ENCODE measurements at places on chromosomes 3 and 15. TPM values are rescaled to one million over a fixed set of nuclear protein-coding genes. Genes with fewer than 3 reads are reported as not detected.

- H3K36me3 ChIP-seq, result peaks cover 2% of the 10 kb centered on the region
- DNase-seq, result no peak
- H3K27ac ChIP-seq, result peak overlapping the region; percentile 9
Measured at GRCh38 chr3:172476347-172476746, 28.1 kb upstream of the GHSR start.

Gene UACA
- total RNA-seq, result 0.61 TPM

- H3K4me3 ChIP-seq, result no peak overlapping the region
- H3K36me3 ChIP-seq, result peaks cover 14% of the 10 kb centered on the region
- H3K27me3 ChIP-seq, result no peaks in the 10 kb centered on the region
- H3K4me1 ChIP-seq, result peaks cover 3% of the 10 kb centered on the region
Measured at GRCh38 chr15:41106947-41107346, 9.1 kb downstream of the INO80 start.

- H3K27me3 ChIP-seq, result peaks cover 3% of the 10 kb centered on the region
- no peak for DNase-seq
- H3K36me3 ChIP-seq, result no peaks in the 10 kb centered on the region
- H3K4me3 ChIP-seq, result no peak overlapping the region
- no peaks in the 10 kb centered on the region for H3K4me1 ChIP-seq
Measured at GRCh38 chr15:100941536-100941935, 22.4 kb downstream of the LRRK1 start.

Gene P4HTM
- 50.6 TPM for total RNA-seq

Gene PLOD2
- total RNA-seq, result 1.2 TPM

- H3K27ac ChIP-seq, result no peak overlapping the region
- DNase-seq, result no peak
- no peaks in the 10 kb centered on the region for H3K27me3 ChIP-seq
- H3K4me1 ChIP-seq, result peaks cover 9% of the 10 kb centered on the region
- peaks cover 1% of the 10 kb centered on the region for H3K36me3 ChIP-seq
Measured at GRCh38 chr15:99328106-99329072, 77.1 kb downstream of the LRRC28 start.

Gene KCNAB1
- total RNA-seq, result not detected

Gene WNT7A
- not detected for total RNA-seq

DNA sequence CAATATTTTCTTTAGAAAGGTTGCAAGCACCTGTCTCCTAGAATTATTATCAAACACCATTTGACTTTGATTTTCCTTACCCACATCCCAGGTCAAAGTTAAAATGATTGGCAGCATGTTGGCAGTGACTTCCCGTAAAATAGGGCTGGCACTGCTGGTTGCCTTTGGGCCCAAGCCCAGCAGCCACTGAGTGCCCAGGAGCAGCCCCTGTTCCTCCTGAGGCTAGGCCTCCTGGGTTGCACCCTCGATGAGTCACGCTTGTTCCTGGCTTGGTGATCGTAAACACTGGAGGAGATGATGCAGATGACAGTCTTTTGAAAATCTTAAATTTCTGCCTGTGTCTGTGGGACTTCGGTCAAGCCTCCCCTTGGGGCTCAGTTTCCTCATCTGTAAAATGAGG is 290.0 kb downstream of the TLE3 start:
- H3K27ac ChIP-seq, result no peak overlapping the region
- H3K4me3 ChIP-seq, result no peak overlapping the region
- H3K27me3 ChIP-seq, result peaks cover 13% of the 10 kb centered on the region
- peaks cover 18% of the 10 kb centered on the region for H3K4me1 ChIP-seq
- H3K36me3 ChIP-seq, result no peaks in the 10 kb centered on the region

Gene RPL4
- total RNA-seq, result 2,722 TPM

DNA sequence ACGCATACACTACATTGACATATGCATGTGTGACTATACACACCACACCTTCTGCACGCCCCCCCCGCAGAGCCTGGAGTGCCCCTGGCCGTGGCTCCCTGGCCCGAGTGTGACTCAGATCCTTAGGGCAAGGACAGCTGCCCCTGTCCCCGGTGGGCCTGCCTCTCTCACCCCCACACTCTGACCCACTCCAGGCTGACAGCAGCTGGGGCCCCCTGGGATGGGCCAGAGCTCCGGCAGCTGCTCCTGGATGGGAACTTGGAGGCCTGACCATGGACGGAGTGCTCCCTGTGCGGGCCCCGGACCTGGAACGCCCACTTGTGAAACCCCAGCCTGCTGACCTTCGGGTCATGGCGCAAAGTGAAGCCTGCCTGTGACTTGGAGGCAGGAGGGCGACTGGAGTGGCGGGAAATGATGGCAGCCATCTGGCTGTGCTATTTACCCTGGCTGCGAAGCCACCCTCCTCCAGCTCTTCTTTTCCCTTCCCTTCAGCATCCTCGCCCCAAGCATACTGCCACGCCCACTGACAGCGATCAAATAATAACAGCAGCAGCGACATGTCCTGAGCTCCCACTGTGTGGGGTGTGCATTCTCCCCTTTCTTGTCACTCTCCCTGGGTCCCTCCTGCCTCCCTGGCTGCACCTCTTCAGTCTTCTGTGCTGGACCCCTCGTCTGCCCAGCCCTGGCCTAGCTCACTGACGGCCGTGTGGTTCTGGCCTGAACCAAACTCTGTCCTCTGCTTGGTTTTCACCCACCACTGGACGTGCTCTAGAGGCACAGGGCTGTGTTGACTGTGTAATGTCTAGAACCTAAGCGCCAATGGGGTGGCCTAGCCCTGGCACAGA is 90.7 kb upstream of the MEF2A start:
- no peak overlapping the region for H3K27ac ChIP-seq
- no peaks in the 10 kb centered on the region for H3K36me3 ChIP-seq
- H3K27me3 ChIP-seq, result peaks cover 18% of the 10 kb centered on the region
- no peak overlapping the region for H3K4me3 ChIP-seq
- DNase-seq, result no peak

Gene GANC
- 22.7 TPM for total RNA-seq

Gene ADGRG7
- not detected for total RNA-seq

DNA sequence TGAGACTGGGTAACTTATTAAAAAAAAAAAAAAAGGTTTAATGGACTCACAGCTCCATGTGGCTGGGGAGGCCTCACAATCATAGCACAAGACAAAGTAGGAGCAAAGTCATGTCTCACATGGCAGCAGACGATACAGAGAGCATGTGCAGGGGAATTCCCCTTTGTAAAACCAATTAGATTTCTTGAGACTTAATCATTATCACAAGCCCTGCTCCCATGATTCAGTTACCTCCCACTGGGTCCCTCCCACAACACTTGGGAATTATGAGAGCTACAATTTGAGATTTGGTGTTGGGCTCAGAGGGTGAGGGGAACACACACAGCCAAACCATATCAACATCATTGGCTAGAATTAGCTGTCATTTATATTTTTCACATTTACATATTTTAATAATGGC is 221.0 kb downstream of the RSRC1 start:
- no peaks in the 10 kb centered on the region for H3K4me1 ChIP-seq
- no peak for DNase-seq
- peaks cover 10% of the 10 kb centered on the region for H3K36me3 ChIP-seq
- no peaks in the 10 kb centered on the region for H3K27me3 ChIP-seq
- no peak overlapping the region for H3K4me3 ChIP-seq

DNA sequence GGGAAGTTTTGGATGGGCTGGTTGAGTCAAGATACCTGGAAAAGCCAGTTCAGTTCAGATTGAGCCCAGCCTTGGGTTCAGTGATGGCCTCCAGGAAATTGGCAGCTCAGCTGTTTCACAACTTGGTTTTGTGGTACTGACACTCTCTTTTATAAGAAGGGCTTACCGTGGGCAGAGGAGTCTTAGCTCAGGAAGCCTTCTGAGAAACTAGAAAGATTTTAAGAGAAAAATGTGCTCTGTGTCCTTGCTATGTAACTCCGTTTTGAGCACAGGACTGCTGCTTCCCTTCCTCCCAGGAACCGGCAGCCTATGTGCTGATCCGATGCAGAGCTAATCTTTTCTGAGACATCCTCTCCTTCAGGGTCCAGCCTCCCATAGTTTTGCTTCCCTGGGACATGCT is 46.6 kb upstream of the RASGRP1 start:
- peaks cover 8% of the 10 kb centered on the region for H3K36me3 ChIP-seq
- H3K27ac ChIP-seq, result peak overlapping the region; percentile 93
- H3K4me3 ChIP-seq, result peak overlapping the region; percentile 53
- peak; percentile 86 for DNase-seq
- no peaks in the 10 kb centered on the region for H3K27me3 ChIP-seq

GRCh38 chr3:77468626-77469020 is 428.7 kb downstream of the ROBO2 start:
- no peaks in the 10 kb centered on the region for H3K36me3 ChIP-seq
- H3K4me3 ChIP-seq, result no peak overlapping the region
- H3K4me1 ChIP-seq, result no peaks in the 10 kb centered on the region
- no peaks in the 10 kb centered on the region for H3K27me3 ChIP-seq
- DNase-seq, result no peak

GRCh38 chr3:9916346-9916733 is 558 bp upstream of the IL17RC start:
- H3K27me3 ChIP-seq, result peaks cover 13% of the 10 kb centered on the region
- H3K4me3 ChIP-seq, result peak overlapping the region; percentile 36
- H3K36me3 ChIP-seq, result no peaks in the 10 kb centered on the region
- peaks cover 22% of the 10 kb centered on the region for H3K4me1 ChIP-seq
- no peak overlapping the region for H3K27ac ChIP-seq

Gene GOLGA8R
- total RNA-seq, result 15.9 TPM

Gene CKMT1A
- total RNA-seq, result not detected

DNA sequence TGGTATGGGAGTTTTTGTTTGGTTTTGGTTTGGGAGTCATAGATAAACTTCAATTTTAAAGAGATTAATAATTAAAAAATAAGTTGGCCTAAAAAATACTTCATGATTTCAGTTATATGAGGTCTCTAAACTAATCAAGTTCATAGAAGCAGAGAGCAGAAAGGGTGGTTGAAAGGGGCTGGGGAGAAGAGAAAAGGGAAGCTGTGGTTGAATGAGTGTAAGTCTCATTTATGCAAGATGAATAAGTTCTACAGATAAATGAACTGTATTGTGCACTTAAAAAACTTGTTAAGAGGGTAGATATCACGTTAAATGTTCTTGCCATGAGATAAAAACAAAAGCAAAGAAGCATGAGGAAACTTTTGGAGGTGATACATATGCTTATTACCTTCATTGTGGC is 188.7 kb downstream of the NSUN3 start:
- no peak for DNase-seq
- H3K27ac ChIP-seq, result no peak overlapping the region
- no peak overlapping the region for H3K4me3 ChIP-seq
- peaks cover 18% of the 10 kb centered on the region for H3K27me3 ChIP-seq

GRCh38 chr3:171841620-171842000 is 1.5 kb upstream of the TMEM212 start:
- peaks cover 10% of the 10 kb centered on the region for H3K4me1 ChIP-seq
- peaks cover 21% of the 10 kb centered on the region for H3K27me3 ChIP-seq
- DNase-seq, result no peak
- no peak overlapping the region for H3K4me3 ChIP-seq
- peaks cover 4% of the 10 kb centered on the region for H3K36me3 ChIP-seq

GRCh38 chr3:56591262-56591661 is 34.3 kb downstream of the CCDC66 start:
- peaks cover 20% of the 10 kb centered on the region for H3K36me3 ChIP-seq
- no peaks in the 10 kb centered on the region for H3K27me3 ChIP-seq
- no peak overlapping the region for H3K27ac ChIP-seq
- no peak for DNase-seq
- peaks cover 15% of the 10 kb centered on the region for H3K4me1 ChIP-seq

- peak overlapping the region; percentile 42 for H3K27ac ChIP-seq
- peaks cover 35% of the 10 kb centered on the region for H3K4me1 ChIP-seq
- no peak overlapping the region for H3K4me3 ChIP-seq
- no peaks in the 10 kb centered on the region for H3K36me3 ChIP-seq
Measured at GRCh38 chr15:88918738-88919137, 5.6 kb upstream of the MFGE8 start.

DNA sequence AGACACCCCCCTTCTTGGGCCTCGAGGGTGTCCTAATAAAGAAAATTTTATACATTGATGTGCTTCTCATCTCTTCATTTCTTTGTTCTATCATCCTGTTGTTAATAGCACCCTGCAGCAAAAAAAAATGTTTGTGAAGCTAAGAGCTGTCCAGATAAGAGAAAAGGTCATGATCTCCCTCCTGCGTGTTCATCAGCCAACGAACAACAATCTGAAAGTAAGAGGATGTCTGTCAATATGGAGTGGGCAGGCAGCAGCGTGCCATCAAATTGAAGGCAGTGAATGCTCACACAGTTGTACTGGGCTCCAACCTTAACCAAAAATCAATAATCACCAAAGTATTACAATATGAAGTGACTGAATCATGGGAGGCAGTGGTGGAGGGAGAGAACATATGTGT is 418.6 kb upstream of the ONECUT1 start:
- no peak overlapping the region for H3K4me3 ChIP-seq
- no peak overlapping the region for H3K27ac ChIP-seq
- no peaks in the 10 kb centered on the region for H3K27me3 ChIP-seq
- DNase-seq, result no peak
- H3K36me3 ChIP-seq, result no peaks in the 10 kb centered on the region

DNA sequence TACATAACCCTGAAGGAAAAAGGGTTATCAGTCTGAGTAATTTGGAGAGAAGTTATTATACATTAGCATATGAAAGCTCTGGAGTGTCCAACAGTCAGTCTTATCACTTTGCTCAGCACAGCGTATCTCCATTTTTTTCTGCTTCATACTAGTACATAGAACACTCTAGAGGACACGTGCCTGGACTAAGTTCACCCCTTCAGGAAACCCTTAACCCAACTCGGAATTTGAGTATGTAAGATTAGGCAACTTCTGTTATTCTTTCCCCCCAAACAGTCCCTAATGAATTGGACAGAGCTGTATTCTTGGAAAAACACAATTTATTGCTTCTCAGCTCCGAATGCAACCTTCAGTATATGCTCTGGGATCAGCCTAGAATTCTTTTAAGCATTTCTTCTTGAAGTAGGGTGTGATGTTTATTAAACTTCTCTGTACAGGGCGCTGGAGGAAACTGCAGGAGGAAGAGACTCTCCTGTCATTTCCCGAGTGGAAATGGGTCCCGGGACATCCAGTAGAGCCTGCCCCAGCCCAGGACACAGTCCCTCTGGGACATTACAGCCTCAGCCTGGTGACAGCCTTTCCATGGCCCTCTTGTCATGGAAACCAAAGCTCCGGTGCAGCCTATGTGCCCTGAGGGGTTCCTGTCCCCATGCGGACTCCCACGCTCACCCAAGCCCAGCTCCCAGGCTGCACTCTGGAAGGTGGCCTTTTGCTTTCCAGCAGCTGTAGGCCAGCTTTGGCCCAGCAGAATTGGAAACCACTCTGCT is 37.3 kb upstream of the CMTM8 start:
- H3K27me3 ChIP-seq, result peaks cover 24% of the 10 kb centered on the region
- H3K27ac ChIP-seq, result no peak overlapping the region
- H3K4me1 ChIP-seq, result no peaks in the 10 kb centered on the region
- H3K4me3 ChIP-seq, result no peak overlapping the region
- no peaks in the 10 kb centered on the region for H3K36me3 ChIP-seq

Gene LOXL1
- 1.8 TPM for total RNA-seq

All from activated CD8-positive, alpha-beta memory T cell treated with anti-CD3 and anti-CD28 coated beads, Interleukin-2, amount 10 ng/mL, durations not matched to agents 7 days and 5 days (primary cell).